T47D (cell line): ENCODE measurements at places on chromosomes 1 and 21.

DNA sequence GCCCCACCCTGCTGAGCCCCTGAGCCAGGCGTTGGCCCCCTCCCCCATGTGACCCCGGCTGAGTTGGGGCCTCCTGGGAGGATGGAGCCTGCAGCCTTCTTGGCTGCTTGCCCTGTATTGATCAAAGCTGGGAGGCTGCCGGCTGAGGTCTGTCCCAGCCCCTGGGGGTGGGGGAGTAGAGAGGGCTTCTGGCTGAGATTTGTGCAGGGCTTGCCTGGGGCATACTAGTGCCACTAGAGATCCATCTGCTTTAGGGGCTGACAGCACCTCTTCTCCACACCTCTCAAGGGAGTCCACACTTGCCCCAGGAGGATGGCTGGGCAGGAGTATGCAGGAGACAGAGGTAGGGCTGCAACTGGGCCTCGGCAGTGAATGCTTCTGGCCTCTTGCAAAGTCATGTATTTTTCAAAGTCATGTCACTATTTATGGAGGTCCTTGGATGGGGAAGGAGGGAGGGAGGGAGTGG, 53.6 kb upstream of the SSBP3 start:
- DNase-seq = no peak

GRCh38 chr1:69737527-69738185, 169.9 kb downstream of the LRRC7 start:
- DNase-seq = peak; percentile 78

GRCh38 chr1:200969726-200970561, 53.6 kb downstream of the KIF21B start:
- peak; percentile 85 for DNase-seq

- no peak for DNase-seq
Measured at GRCh38 chr1:53825306-53825705, 12.8 kb downstream of the NDC1 start.

- DNase-seq = no peak
Measured at GRCh38 chr1:203025686-203026030, 633 bp upstream of the PPFIA4 start.

GRCh38 chr1:107572674-107573211, 392.2 kb downstream of the VAV3 start:
- peak; percentile 37 for DNase-seq

GRCh38 chr1:119680193-119680592, 31.5 kb upstream of the PHGDH start:
- DNase-seq = no peak

GRCh38 chr1:47870480-47870879, 126.7 kb downstream of the TRABD2B start:
- DNase-seq = no peak

- no peak for DNase-seq
Measured at GRCh38 chr1:87927391-87928280, 599.0 kb downstream of the LMO4 start.

DNA sequence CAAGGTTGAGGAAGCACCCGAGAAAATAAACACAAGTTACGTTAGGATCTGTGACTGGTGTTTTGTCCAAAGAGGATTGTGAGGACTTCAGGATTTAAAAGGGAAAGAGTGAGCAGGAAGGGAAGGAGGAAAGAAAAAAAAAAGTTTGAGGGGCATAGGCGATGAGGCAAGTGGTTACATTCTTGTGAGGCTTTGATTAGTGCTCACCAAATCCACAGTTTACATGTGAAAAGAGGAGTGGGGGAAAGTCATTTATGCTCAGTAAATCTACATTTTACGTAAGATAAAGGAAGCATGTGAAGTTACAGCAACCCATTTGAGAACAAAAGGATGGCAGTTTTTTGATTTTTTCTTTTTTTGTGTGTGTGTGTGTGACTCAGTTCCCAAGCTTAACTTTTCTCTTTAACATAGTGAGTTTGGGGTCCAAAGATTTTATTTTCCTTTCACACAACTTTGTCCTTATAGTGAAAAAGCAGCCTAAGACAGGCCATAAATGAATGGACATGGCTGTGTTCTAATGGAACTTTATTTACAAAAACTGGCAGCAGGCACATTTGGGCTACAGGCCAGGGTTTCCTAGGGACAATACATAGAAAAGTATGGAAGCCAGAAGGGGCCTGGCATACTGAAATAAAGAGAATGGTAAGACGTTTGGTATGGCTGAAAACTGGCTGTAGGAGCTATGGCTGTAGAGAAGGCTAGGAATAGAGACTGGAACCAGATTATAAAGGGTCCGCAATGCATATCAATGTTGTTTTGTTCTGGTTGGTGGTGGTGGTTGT, 121.7 kb downstream of the FGGY start:
- no peak for DNase-seq

- no peak for DNase-seq
Measured at GRCh38 chr1:163056831-163057230, 12.3 kb upstream of the RGS4 start.

- DNase-seq = peak; percentile 53
Measured at GRCh38 chr1:180168786-180169639, 14.3 kb downstream of the QSOX1 start.

GRCh38 chr1:162899422-162900146, 38.6 kb upstream of the CCDC190 start:
- no peak for DNase-seq

DNA sequence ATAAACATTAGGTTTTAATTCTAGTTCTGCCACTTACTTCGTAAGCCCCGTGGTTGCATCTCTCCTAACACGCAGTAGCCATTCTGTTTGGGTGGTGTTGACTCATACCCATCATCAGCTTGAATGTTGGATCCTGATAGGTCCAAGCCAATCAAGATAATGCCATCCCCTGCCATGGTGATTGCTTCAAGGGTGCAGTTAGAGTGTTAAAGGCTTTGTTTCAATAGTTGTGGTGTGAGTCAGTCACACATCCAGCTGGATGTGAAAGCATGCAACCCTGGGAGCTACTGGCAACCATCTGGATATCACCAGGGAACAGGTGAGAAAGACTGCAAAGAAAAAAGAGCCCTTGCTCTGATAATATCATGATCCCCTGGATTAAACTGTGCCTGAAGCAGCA, 69.1 kb downstream of the OMA1 start:
- no peak for DNase-seq

- DNase-seq = peak; percentile 1
Measured at GRCh38 chr1:20964540-20965484, 177.7 kb upstream of the HP1BP3 start.

DNA sequence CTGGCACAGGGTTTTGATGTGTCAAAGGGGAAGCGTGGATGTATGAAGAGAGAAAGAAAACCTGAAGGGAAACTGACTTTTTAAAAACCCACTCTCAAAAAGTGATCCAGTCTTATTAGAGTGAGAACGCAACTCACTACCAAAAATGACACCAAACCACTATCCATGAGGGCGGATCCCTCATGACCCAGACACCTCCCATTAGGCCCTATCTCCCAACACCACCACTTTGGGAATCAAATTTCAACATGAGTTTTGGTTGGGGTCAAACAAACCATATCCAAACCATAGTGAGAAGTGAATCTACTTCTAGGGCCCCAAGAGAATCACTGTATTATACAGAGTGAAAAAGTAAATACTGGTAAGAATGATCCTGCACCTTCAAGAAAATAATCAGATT, 53.5 kb downstream of the FNBP1L start:
- no peak for DNase-seq

GRCh38 chr1:224203243-224204016, 20.4 kb downstream of the DEGS1 start:
- peak; percentile 95 for DNase-seq

DNA sequence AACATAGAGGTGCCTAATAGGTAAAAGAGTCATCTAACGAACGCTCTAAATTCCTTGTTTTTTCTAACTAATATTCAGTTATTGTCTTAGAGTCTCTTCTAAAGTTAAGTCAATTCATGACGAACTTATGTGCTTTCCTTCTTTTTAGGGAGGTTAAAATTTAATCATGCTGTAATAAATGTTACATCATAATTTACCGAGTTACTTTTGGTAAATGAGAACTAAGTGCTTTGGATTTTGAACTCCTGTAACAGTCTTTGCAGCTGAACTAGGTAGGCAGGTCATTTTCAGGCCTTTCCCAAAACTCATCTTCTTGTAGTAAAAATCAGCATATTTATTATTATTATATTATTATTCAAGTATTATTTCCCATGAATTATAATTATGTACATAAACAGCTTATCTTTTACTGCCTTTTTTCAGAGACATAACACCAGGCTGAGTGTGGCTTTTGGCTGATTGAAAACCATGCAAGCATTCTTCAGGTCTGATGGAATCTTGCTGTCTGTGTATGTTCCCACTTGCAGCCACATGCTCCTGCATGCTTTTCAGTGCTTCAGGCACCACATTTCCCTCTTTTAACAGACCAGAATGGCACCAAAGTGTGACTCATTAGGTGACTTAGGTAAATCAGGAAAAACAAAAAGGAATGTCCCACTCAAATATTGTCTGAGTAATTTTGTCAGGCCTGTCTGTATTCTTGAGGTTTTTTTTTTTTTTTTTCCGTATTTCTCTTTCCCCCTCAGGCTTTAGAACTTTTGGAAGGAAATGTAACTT, 81.0 kb upstream of the CD55 start:
- DNase-seq = peak; percentile 81
